Activated CD4-positive, alpha-beta T cell treated with anti-CD3 and anti-CD28 coated beads, Interleukin-2, amount 10 ng/mL, durations not matched to agents 7 days and 5 days (primary cell): ENCODE measurements at places on chromosomes 12 and 14. TPM values are rescaled to one million over a fixed set of nuclear protein-coding genes. Genes with fewer than 3 reads are reported as not detected.

DNA sequence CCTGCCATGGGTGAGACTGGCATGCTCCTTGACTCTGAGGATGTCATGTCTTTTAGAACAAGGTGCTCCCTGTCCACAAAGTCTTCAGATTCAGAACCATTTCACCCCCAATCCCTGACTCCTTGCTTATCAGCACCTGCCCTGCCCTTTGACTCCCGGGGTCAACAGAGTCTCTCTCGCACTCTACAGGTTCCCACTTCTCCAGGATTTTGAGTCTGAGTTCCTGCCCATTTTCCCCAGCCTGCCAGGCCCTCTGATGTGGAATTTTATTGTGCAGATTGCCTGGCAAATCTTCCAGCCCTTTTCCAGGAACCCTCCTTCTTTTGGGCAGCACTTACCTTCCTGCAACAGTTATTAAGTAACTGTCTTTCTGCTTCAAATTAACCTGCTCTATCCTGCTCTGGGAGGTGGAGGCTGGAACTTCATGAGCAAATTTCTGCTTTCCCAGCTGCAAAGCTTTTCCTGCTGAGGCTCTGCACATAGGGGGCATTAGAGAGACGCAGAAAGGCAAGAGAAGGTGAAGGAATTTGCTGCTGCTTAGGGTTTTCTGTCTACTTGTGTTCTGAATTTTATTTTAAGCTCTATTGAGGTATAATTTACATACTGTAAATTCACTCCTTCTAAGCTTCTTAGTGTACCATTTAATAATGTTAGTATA lies 259.1 kb downstream of the PCNX1 start:
- DNase-seq, result no peak

Gene GUCY2C
- not detected for total RNA-seq

Gene OVCH1
- total RNA-seq, result not detected

DNA sequence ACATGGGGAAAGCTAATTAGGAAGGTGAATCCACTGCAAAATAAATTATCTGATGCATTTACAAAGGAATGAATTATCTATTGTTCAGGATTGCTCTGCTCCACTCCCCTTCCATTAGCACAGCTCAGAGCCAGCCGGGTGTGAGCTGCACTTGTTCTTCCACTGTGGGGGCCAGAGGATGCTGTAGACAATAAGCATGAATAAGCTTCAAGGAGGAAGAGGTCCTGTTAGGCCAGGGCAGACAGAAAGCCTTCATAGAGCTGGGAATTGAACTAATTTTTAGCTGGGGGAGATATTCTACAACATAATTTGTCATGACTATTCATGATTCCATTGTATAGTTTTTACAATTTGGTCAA lies 137.6 kb upstream of the MAX start:
- DNase-seq, result no peak

Gene RBP5
- not detected for total RNA-seq
